ENCODE measurements at places on chromosomes 12 and 14. TPM values are rescaled to one million over a fixed set of nuclear protein-coding genes. Genes with fewer than 3 reads are reported as not detected.

Gene COX8C
- not detected for total RNA-seq

Gene BCL2L2
- 24.9 TPM for total RNA-seq

Gene SERPINA12
- total RNA-seq: not detected

Gene GPR68
- 10.1 TPM for total RNA-seq

Gene ACRBP
- 0.46 TPM for total RNA-seq

Gene OR4E2
- total RNA-seq: not detected

Gene LMNTD1
- 0.51 TPM for total RNA-seq

Gene OR4K14
- total RNA-seq: not detected

Measured in smooth muscle cell of the umbilical artery (primary cell).